ENCODE measurements at places on chromosomes 7 and 10.

DNA sequence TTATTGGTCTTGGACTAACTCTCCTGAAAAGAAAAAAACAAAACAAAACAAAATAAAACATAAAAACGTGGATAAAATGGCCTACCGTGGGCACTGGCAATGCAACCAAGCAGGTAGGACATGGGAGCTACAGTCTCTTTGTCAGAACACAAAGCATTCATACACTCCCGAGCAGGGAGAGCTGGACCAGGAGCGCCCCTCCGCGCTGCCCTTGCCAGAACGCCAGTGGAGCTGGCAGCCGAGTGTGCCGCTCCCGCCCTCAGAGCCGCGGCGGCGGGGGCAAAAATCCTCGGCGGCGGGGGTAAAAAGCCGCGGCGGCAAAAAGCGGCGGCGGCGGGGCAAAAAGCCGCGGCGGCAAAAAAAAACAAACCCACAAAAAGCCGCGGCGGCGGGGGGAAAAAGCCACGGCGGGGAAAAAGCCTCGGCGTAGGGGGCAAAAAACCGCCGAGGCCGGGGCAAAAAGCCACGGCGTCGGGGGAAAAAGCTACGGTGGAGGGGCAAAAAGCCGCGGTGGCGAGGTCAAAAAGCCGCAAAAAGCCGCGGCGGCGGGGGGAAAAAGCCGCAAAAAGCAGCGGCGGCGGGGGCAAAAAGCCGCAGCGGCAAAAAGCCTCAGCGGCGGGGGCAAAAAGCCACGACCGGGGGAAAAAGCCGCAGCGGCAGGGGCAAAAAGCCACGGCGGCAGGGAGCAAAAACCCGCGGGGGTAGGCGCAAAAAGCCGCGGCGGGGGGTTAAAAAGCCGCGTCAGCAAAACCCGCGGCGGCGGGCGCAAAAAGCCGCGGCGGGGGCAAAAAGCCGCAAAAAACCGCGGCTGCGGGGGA lies 418.1 kb downstream of the ZNF716 start:
- DNase-seq: no peak

- no peak for DNase-seq
Measured at GRCh38 chr7:72466797-72467196, 54.7 kb upstream of the CALN1 start.

- no peak for DNase-seq
Measured at GRCh38 chr10:82609845-82610244, 734.9 kb downstream of the NRG3 start.

- DNase-seq: no peak
Measured at GRCh38 chr10:98357194-98357822, 57.7 kb downstream of the PYROXD2 start.

DNA sequence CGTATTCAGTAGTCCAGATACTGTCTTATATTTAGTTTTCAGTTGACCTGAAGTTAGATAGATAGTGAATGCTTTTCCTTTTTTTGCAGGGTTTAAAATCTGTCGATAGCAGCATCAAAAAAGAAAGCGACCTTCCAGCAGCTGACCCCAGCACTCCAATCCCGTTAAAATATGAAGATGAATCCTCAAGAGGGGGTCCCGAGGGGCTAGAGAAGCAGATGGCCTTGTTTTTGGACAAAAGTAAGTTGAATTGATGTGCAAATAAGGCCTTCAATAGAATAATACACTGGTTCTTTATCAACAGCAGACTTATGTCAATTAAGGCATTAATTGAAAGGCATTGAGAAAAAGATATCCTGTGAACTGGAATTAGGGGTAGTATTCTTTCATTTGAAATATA lies 18.7 kb downstream of the EDRF1 start:
- no peak for DNase-seq

- DNase-seq: no peak
Measured at GRCh38 chr7:35450456-35451214, 196.7 kb upstream of the TBX20 start.

GRCh38 chr7:104040666-104041065 lies 51.2 kb upstream of the RELN start:
- no peak for DNase-seq

- DNase-seq: peak; percentile 89
Measured at GRCh38 chr10:92697663-92698511, 8.1 kb downstream of the HHEX start.

- no peak for DNase-seq
Measured at GRCh38 chr10:67076144-67076543, 150.3 kb downstream of the LRRTM3 start.

- DNase-seq: no peak
Measured at GRCh38 chr7:91916051-91916440, 24.6 kb upstream of the AKAP9 start.

- DNase-seq: no peak
Measured at GRCh38 chr10:2232479-2232878, 495.2 kb upstream of the ADARB2 start.

DNA sequence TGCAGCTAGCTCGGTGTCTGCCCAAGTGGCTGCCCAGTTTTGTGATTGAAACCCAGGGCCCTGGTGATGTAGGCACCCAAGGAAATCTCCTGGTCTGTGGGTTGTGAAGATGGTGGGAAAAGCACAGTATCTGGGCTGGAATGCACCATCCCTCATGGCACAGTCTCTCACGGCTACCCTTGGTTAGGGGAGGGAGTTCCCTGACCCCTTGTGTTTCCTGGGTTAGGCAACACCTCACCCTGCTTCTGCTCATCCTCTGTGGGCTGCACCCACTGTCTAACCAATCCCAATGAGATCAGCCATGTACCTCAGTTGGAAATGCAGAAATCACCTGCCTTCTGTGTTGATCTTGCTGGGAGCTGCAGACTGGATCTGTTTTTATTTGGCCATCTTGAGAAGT lies 27.6 kb downstream of the GIMAP4 start:
- DNase-seq: no peak

GRCh38 chr7:149440222-149440621 lies 20.6 kb downstream of the ZNF777 start:
- DNase-seq: no peak

DNA sequence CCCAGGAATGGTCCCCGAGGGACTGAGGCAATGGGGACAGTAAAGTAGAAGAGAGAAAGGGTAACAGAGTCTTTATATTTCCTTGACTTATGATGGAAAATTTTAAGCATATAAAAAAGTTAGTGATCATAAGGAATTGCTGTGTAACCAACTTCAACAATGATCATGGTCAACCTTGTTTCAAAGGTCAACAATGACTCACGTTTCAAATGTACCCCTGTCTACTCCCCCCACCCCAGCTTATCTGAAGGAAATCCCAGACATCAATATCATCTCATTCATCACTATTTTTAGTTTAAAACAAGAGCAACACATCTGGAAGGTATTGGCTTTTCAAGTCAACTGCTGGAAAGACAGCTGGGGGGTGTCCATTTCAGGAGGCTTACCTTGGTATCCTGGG lies 92.9 kb downstream of the SMURF1 start:
- no peak for DNase-seq

DNA sequence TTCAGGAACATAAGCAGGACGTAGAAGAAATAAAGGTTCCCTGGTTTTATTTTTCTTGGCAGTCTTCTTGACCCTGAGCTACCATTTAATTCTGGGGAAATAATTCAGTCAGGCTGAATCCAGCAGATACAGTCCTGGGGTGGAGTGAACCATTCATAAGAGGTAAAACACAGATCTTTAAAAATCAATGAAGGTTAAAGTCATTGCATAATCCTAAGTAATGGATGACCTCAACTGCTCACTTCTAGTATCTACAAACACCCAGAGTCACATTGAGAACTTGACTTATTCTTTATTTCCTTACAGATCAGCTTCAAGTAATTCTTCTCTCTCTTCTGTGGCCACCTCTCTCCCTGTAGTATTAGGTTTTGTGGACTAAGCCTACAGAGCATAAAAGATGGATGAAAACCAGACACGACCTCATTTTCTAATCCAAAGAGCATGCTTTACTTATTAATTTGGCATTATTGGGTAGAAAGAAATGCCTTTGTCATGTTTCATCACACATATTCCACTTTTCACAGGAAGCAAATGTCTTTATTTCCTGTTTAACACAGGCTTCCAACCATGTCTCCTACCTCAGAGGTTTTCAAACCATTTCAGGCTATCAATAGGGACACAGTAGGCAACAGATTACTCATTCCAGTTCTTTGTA lies 182.3 kb upstream of the IMMP2L start:
- no peak for DNase-seq

- no peak for DNase-seq
Measured at GRCh38 chr10:14947268-14947667, 6.6 kb downstream of the DCLRE1C start.

- no peak for DNase-seq
Measured at GRCh38 chr7:119562839-119563238, 710.1 kb upstream of the KCND2 start.

GRCh38 chr10:8513155-8514147 lies 459.0 kb downstream of the GATA3 start:
- DNase-seq: no peak

DNA sequence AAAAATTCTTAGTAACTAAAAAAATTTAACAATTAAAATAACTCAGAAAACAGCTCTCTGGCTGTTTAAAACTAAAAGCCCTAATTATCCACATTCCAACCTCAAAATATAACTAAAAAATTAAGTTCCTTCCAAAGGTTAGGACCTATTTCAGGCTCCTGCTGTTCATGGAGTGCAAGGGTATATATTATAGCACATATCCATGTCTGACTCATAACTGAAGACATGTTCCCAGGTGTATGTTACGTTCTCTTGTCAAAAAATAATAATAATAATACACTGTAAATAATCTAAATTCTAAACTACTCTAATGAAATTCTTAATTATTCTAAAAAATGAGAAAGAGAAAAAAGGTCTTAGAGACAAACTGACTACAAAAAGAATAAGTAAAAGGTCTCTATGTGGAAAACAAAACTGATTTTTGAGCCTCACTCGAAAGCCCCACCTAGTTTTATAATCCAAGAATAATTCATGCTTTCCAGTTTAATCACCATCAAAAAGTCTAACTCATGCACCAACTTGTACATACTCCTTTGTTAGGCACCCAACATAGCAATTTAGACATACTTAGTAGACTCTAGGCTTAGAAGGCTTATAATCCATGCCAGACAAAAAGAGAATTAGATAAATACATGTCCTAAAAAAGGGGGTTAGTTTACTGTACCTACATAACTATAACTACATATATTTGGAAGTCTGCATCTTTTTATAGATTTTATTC lies 171.4 kb downstream of the KMT2E start:
- DNase-seq: no peak

DNA sequence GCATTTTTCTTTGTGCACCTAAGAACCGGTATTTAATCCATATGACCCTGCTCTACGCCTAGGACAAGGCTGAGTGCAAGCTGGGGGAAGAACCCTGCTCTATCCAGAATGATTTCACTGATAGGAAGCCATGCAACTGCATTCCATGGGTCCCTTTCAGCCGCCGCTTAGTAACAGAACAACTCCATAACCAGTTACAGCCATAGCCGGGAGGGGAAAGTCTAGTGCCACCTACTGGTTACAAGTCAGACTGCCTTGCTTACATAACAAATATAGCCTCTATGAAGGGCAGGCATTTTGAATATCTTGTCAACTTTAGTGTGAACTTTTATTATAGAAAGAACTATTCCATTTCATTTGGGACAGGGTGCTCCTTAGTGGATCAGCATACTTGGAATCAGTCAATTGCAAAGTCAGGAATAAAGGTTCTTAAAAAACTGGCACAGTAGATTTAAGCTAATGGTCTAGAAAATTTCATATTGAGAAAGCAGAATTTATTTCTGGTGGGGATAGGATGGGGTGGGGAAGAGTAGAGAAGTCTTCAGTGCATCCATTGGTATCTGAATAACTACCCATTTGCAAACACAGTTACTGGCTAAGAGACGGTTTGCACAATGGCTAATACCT lies 521.7 kb downstream of the ADRA2A start:
- peak; percentile 28 for DNase-seq

DNA sequence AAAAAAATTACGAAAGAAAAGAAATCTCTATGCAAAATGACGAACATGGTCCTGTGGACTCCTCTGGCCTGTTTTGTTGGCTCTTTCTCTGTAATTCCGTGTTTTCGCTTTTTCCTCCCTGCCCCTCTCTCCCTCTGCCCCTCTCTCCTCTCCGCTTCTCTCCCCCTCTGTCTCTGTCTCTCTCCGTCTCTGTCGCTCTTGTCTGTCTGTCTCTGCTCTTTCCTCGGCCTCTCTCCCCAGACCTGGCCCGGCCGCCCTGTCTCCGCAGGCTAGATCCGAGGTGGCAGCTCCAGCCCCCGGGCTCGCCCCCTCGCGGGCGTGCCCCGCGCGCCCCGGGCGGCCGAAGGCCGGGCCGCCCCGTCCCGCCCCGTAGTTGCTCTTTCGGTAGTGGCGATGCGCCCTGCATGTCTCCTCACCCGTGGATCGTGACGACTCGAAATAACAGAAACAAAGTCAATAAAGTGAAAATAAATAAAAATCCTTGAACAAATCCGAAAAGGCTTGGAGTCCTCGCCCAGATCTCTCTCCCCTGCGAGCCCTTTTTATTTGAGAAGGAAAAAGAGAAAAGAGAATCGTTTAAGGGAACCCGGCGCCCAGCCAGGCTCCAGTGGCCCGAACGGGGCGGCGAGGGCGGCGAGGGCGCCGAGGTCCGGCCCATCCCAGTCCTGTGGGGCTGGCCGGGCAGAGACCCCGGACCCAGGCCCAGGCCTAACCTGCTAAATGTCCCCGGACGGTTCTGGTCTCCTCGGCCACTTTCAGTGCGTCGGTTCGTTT lies 83.5 kb upstream of the SLF2 start:
- no peak for DNase-seq

- DNase-seq: no peak
Measured at GRCh38 chr7:38512291-38512690, 118.9 kb downstream of the AMPH start.

GRCh38 chr7:7793249-7793648 lies 74.8 kb upstream of the RPA3 start:
- no peak for DNase-seq

- DNase-seq: peak; percentile 95
Measured at GRCh38 chr7:146655928-146656797, 539.6 kb downstream of the CNTNAP2 start.

DNA sequence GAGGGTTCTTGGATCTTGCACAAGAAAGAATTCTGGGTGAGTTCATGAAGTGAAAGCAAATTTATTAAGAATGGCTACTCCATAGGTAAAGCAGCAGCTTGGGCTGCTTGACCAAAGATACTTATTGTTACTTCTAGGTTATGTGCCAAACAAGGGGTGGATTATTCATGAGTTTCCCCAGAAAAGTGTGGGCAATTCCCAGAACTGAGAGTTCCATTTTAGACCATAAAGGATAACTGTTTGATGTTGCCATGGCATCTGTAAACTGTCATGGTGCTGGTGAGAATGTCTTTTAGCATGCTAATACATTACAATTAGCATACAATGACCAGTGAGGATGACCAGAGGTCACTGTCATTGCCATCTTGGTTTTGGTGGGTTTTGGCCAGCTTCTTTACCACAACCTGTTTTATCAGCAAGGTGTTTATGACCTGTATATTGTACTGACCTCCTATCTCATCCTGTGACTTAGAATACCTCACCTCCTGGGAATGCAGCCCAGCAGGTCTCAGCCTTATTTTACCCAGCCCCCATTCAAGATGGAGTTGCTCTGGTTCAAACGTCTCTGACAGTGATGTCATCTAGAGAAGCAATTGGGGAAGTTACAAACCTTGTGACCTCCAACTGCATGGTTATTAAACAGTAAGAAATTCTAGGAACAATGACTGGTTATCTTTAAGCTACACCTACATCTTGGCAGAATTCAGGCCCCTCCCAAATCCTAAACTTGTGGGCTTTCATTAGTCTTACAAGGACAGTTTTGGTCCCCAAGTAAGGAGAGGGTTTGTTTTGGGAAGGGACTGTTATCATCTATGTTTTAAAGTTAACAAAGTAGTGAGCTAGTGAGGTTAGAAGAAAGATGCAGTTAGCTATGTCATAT lies 48.0 kb upstream of the INHBA start:
- no peak for DNase-seq
